GM12891 (cell line): ENCODE measurements at places on chromosomes 7 and 10.
A peak's percentile ranks its signal among the peaks of the same experiment; 100 is the strongest.

- DNase-seq = peak; percentile 25
These were observed 66.7 kb upstream of the FGL2 start for GRCh38 chr7:77266291-77266794.

GRCh38 chr7:138865843-138866242 lies 67.8 kb upstream of the ATP6V0A4 start:
- DNase-seq = no peak

GRCh38 chr10:108187408-108188012 lies 1023.0 kb upstream of the SORCS1 start:
- DNase-seq = no peak

DNA sequence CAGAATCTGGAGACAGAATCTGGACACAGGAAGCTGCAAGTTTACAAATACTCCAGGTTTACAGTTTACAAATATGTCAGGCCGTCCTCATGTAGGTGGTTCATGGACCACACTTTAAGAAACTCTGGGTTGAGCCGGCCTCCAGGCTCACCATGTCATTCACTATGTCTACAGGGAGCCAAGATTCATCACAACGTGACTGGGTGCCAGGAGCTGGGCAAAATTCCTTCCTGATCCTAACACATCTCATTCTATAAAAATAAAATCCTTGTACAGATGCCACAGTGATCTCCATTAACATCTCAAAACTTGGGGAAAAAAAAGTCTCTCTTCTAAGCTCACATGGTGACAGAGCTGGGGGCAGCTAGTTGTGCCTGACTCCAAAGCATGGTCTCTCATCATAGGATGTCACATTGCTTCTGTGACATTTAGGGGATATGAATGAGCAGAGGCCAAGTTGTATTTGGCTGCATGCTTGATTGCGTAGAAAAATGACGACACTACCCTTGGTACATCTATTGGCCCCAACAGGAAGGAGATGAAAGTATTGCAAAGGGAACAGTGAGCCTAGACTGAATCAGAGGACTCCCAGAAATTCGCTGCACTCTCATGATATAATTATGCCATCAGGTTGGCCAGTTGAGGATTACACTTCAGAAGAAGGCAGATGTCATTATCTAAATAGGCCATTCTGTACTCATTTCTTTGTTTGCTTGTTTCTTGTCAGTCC lies 35.9 kb downstream of the MTURN start:
- DNase-seq = no peak

DNA sequence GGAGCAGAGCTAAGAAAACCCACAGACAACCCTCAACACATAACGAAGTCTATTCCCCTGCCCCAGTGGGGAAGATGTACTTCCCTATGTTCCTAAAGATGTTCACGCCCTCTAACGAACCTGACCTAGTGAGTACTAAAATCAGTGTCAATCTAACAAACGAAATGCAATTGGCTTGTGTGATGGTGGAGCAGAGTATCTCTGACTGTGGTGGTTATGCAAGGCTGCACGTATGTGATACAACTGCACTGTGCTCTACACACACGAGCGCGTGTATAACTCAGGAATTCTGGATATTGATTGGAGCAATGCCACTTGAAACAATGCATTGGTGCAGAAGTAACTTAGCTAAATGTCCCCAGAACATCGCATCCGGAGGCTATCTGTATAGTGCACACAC lies 1.3 kb downstream of the ANKRD16 start:
- no peak for DNase-seq

DNA sequence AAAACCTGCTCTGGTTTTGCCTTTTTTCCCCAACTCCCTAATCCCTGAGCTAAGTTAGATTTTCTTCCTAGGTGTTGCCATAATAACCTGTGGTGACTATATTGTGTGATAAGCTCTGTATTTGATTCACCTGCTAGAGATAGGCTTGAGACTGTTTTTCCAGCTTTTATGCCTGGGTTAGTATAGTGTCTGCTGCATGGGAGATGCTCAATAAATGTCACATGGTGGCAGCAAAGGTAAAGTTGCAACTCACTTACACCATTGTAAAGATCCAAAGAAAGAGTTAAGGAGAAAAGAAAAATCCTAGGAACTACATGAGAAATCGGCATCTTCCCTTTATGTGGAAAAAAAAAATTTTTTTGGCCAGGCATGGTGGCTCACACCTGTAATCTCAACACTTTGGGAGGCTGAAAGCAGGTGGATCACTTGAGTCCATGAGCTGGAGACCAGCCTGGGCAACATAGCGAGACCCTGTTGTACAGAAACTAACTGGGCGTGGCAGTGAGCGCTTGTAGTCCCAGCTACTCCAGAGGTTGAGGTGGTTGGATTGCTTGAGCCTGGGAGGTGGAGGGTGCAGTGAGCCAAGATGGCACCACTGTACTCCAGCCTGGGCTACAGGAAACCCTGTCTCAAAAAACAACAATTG lies 3.7 kb downstream of the CCNJ start:
- no peak for DNase-seq

- peak; percentile 13 for DNase-seq
These were observed 1.3 kb upstream of the BMPER start for GRCh38 chr7:33903791-33904680.

DNA sequence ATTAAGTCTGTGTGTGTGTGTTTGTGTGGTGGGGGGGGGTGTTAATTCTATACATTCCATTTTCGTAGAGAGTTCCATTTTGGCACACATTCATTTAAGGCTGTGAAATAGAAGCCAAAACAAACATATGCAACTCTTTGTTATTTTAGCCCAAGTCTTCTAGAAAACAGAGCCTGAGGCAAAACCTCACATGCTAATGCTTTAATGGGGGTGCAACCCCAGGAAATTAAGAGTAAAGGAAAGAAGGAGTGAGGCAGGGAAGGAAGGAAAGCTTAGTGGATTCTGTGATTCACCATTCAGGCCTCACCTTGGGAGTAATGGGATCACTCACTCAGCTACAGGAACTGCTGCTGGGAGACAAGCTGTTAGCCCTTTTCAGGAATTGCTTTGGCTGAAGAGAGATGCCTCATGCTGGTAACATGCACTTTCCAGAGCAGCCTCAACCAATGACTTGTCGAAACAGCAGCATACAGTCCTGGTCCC lies 73.0 kb upstream of the CTTNBP2 start:
- DNase-seq = no peak

GRCh38 chr7:40879941-40880543 lies 745.2 kb downstream of the SUGCT start:
- DNase-seq = no peak

GRCh38 chr7:105934572-105935185 lies 28.4 kb upstream of the CDHR3 start:
- no peak for DNase-seq

GRCh38 chr10:36345807-36346206 lies 703.7 kb upstream of the FZD8 start:
- no peak for DNase-seq

DNA sequence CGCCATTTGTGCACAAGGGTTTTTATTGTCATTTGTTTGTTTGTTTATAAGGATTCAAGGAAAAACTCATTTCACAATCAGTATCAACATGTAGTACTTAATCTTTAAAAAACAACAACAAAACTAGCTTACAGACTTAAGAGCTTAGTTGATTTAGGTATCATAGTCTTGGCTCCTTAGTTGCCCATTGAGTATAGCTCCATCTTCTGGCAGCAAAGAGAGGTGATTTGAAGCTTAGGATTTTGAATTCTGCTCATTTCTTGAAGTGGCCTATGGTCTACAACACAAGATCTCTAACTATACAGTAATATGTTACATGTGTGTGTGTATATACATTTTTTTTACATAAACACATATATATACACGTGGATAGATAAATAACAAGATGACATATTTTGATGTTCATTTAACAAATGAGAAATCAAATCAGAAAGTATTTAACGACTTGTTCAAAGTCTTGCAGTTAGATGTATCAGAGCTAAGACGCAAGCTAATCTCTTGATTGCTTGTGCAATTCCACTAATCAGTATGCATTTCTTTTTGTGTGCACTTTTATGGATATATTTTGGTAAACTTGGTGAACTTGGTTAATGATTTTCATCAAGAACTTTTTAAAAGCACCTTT lies 307.3 kb downstream of the CAMK1D start:
- no peak for DNase-seq

- DNase-seq = no peak
These were observed 84.6 kb upstream of the ZNF438 start for GRCh38 chr10:31116226-31116625.

GRCh38 chr10:74500816-74501215 lies 325.6 kb upstream of the KAT6B start:
- DNase-seq = no peak

GRCh38 chr10:89829887-89830269 lies 128.5 kb downstream of the KIF20B start:
- no peak for DNase-seq
